ENCODE measurements at places on chromosomes 3 and 15. TPM values are rescaled to one million over a fixed set of nuclear protein-coding genes. Genes with fewer than 3 reads are reported as not detected.

TUSC2 gene
- total RNA-seq = 36.1 TPM

RTP3 gene
- not detected for total RNA-seq

WDR93 gene
- total RNA-seq = 0.51 TPM

RNU5B-1 gene
- total RNA-seq = not detected

TGM5 gene
- total RNA-seq = not detected

FBXL22 gene
- 0.71 TPM for total RNA-seq

LRRC31 gene
- total RNA-seq = not detected

BCHE gene
- total RNA-seq = 15.2 TPM

FLNB gene
- 54.9 TPM for total RNA-seq

C2CD4B gene
- not detected for total RNA-seq

RASSF1 gene
- total RNA-seq = 13.7 TPM

FSIP1 gene
- total RNA-seq = 2.1 TPM

PLS1 gene
- 15.8 TPM for total RNA-seq

CHRNA5 gene
- total RNA-seq = 46.9 TPM

GLT8D1 gene
- 76.3 TPM for total RNA-seq

LDHAL6B gene
- not detected for total RNA-seq

THBS1 gene
- 14.6 TPM for total RNA-seq

AP2M1 gene
- total RNA-seq = 309 TPM

SMARCC1 gene
- 175 TPM for total RNA-seq

SAMD7 gene
- not detected for total RNA-seq

FAH gene
- 15.3 TPM for total RNA-seq

GOLGA8A gene
- 79.7 TPM for total RNA-seq

GOLGA8Q gene
- total RNA-seq = not detected

TMEM207 gene
- not detected for total RNA-seq

NSUN3 gene
- 13.4 TPM for total RNA-seq

FRMD5 gene
- total RNA-seq = 10.1 TPM

NRG4 gene
- 0.06 TPM for total RNA-seq

ANXA2 gene
- 21.8 TPM for total RNA-seq

OR4F6 gene
- not detected for total RNA-seq

PRICKLE2 gene
- total RNA-seq = 10.7 TPM

SLC38A3 gene
- 0.77 TPM for total RNA-seq

CIP2A gene
- total RNA-seq = 44.4 TPM

BFSP2 gene
- total RNA-seq = not detected

FAM81A gene
- 0.41 TPM for total RNA-seq

ATP13A5 gene
- total RNA-seq = not detected

TUSC7 gene
- not detected for total RNA-seq

GADL1 gene
- total RNA-seq = 0.03 TPM

COL6A5 gene
- not detected for total RNA-seq

VIPR1 gene
- 1.4 TPM for total RNA-seq

CPEB1 gene
- 2.1 TPM for total RNA-seq

SCAPER gene
- 15.0 TPM for total RNA-seq

KNG1 gene
- total RNA-seq = not detected

NAA50 gene
- total RNA-seq = 208 TPM

BNC1 gene
- not detected for total RNA-seq

CCDC54 gene
- not detected for total RNA-seq

CIB1 gene
- 5.2 TPM for total RNA-seq

TMC3 gene
- total RNA-seq = 0.13 TPM

CHL1 gene
- 0.49 TPM for total RNA-seq

LYZL4 gene
- not detected for total RNA-seq

NR2F2 gene
- 24.6 TPM for total RNA-seq

PEX11A gene
- 4.5 TPM for total RNA-seq

PLCB2 gene
- total RNA-seq = 0.56 TPM

SRGAP3 gene
- 35.7 TPM for total RNA-seq

PEX5L gene
- 0.90 TPM for total RNA-seq

PLD1 gene
- 0.21 TPM for total RNA-seq

GXYLT2 gene
- total RNA-seq = 1.5 TPM

PDZRN3 gene
- total RNA-seq = 3.4 TPM

TBCCD1 gene
- total RNA-seq = 16.8 TPM
